ENCODE measurements at places on chromosomes 13 and 19.
A peak's percentile ranks its signal among the peaks of the same experiment; 100 is the strongest.

DNA sequence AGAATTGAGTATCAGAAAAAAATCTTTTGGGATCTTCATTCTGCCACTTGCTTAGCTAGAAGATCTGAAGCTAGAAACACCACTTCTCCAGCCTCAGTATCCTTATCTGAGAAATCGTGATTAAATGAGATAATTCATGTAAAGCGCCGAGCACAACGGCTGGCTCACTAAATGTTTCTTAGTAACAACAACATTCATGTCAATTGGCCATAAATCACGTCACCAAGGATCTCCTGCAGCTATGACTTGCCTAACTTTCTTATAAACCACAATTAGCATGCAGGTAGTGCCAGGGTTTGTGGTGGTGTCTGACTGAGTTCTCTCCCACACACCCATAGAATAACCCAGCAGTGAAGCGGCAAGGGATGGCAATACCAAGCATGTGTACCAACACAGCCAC is 501.3 kb downstream of the EFNB2 start:
- DNase-seq = peak; percentile 61

GRCh38 chr13:80363890-80364503 is 23.1 kb upstream of the SPRY2 start:
- DNase-seq = no peak

GRCh38 chr13:44718467-44718866 is 142.3 kb upstream of the TSC22D1 start:
- no peak for DNase-seq

GRCh38 chr13:101398191-101398590 is 18.1 kb downstream of the NALCN start:
- peak; percentile 24 for DNase-seq

DNA sequence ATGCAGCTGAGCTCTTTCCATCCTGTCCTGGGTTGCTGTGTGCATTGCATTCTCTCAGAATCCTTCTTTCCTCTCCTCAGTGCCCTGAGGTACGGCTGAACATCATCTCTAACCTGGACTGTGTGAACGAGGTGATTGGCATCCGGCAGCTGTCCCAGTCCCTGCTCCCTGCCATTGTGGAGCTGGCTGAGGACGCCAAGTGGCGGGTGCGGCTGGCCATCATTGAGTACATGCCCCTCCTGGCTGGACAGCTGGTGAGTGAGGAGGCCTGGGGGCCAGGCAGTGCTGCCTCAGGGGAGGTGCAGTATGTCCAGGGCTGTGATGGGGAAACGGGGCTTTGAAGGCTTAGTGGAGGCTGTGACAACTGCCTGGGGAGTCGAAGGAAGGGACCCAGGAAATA is 29.8 kb downstream of the PPP2R1A start:
- no peak for DNase-seq

GRCh38 chr13:111322916-111323331 is 2.5 kb downstream of the TEX29 start:
- DNase-seq = no peak

DNA sequence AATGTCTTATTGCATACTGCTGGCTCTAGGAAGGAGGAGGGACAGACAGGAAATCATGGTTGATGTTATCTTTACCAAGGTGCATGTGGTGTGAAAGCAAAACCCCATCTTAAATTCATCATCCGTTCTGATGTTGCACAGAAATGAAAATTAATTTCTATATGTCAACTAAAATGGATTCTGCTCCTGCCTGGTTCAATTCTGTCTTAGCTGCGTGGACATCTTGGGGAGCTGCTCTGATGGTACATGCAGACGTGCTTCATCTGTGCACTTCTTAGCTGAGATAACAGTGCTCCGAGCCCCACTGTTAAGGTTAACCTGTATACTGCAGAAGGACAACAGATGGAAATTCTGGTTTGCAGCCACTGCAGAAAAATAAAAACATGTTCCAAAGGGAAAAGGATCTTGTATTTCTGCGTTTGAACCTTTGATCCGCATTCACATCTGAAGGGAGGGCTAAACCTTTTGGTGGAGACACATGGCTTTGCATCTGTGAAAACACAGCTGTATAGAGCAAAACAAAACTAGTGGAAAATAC is 155.6 kb downstream of the TM9SF2 start:
- DNase-seq = no peak

DNA sequence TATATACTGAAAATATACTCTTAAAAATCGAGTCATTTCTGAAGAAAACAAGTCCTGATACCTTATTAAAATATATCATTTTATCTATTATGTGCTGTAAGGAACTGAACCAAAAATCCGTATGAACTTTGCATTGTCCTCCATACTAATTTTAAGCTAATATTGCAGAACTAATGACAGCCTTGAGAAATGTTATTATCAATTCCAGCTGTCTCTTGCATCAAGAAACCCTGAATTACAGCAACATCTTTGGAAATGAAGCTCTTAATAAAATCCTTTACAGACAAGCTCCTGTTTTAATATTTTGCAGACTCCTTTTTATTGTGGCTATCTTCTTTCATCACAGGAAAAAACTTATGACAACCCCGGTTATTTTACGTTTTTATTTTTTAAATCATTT is 1335.3 kb downstream of the EFNB2 start:
- no peak for DNase-seq

GRCh38 chr13:98416408-98416807 is 160.5 kb downstream of the STK24 start:
- no peak for DNase-seq

- no peak for DNase-seq
Observed at GRCh38 chr19:52786078-52786463, 520 bp downstream of the ZNF600 start.

GRCh38 chr19:6032827-6033226 is 54.9 kb upstream of the RANBP3 start:
- DNase-seq = no peak

DNA sequence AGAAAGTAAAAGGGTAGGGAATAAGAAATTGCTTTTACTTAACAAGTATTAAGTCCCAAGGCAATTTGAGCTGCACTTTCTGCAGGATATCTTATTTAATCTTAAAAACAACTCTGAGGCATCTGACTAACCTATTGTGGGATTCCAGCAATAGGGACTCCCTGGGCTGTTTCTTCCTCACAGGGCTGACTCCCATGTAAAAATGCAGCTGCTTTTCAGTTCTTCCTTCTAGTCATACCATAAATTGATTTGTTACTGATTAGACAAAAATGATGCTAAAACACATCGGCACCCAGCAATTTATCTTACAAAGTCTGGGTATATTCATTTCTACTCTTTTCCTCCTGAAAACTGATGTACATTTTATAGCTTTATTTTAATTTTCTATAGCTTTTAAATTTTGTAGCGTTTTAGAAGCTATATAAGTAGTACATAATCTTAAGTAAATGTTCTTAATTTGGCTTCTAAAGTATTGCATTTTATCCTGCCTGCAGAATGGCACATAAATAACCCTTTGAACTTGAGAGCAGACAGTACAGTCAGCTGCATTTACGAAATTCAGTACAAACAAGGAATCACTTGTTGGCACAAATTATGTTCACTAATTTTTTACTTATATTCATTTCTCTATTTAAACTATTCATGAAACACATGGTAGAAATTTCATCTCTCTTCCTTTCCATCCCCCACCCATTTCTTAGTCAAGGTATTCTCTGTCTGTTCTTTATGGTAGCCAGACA is 102.4 kb upstream of the FRY start:
- no peak for DNase-seq

- no peak for DNase-seq
Observed at GRCh38 chr19:10848230-10848856, at the start of gene C19orf38. C19orf38 (plus strand) TSS chr19:10848415; CDS start chr19:10848509, 94 bp downstream.

GRCh38 chr19:49133621-49134454 is 14.5 kb downstream of the PPFIA3 start:
- no peak for DNase-seq

GRCh38 chr13:113267642-113268405 is 29.2 kb upstream of the LAMP1 start:
- DNase-seq = no peak

GRCh38 chr19:2027361-2027760 is 11.8 kb upstream of the BTBD2 start:
- DNase-seq = no peak

GRCh38 chr13:36124236-36124822 is 6.9 kb downstream of the DCLK1 start:
- DNase-seq = no peak

Data from RCC 7860 (cell line).